ENCODE measurements at places on chromosomes 3 and 15.

DNA sequence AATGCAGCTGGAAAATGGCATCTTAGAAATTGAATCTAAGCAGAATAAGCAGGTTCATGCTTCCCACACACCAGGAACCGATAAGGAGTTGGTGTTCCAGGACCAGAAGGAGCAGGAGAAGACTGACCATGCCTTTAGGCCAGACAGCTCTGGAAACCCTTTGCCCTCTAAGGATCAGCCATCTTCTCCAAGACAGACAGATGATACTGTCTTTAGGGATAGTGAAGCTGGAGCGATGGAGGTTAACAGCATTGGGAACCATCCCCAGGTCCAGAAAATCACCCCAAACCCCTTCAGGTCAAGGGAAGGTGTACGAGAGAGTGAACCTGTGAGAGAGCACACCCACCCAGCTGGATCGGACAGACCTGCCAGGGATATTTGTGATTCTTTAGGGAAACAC, 49.2 kb downstream of the CDAN1 start:
- DNase-seq, result no peak

DNA sequence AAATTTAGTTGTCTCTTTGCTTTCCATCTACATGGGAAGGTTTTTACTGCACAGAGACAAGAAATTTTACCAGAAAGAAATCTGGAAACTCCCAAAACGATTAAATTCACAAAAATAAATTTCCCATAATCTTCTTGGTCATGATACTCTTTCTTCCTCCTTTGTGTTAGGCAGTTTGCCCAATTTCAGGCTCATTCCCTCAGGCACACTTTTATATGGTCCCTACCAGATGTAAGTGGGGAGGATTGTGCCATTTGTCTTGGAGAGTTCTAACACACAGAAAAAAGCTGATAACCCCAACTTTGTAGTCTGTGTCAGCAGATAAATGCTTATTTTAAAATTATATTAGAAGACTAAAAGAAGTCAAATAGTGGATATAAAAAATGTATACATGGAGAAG, 49.1 kb upstream of the CCDC50 start:
- DNase-seq, result no peak

- DNase-seq, result no peak
Observed at GRCh38 chr3:64039332-64039731, 16.0 kb upstream of the PSMD6 start.

DNA sequence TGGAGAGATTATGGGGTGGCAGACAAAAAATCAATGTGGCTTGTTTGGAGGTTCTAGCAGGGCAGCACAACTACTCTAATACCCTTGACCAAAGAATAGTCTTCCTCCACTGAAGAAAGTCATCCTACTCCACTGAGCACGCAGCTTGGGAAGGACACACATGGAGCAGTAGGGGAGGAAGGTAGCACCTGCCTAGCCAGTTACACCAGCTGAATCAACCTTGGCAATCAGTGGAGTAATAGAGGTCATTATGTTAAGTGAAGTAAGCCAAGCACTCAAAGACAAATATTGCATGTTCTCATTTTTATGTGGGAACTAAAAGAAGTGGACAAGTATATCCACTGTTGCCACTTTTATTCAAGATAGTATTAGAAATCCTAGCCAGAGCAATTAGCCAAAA, 555.8 kb upstream of the ALCAM start:
- DNase-seq, result no peak

- no peak for DNase-seq
Observed at GRCh38 chr3:32229565-32229964, 8.9 kb upstream of the CMTM8 start.
